ENCODE measurements at places on chromosomes 16 and 17. TPM values are rescaled to one million over a fixed set of nuclear protein-coding genes. Genes with fewer than 3 reads are reported as not detected.
A peak's percentile ranks its signal among the peaks of the same experiment; 100 is the strongest.

GRCh38 chr17:50948711-50949110 is 82.6 kb upstream of the TOB1 start:
- DNase-seq = no peak

The RPGRIP1L gene
- 24.2 TPM for total RNA-seq

DNA sequence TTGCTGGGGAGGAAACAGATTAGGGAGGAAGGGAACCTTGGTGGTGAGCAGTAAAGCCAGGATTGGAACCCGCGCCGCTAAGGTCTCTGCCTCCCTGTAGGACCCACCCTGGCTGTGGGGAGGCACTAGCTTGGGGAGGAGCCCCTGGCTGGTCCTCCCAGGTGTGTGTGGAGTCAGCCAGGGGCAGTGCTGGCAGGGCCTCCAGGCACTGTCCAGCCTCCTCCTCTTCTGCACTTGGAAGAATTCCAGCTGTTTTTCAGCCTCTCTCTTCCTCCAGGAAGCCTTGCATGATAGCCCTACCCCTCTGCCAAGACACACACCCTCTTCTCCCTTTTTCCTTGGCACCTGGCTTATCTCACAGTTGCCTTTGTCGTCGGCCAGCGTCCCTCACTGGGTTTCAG is 34.8 kb downstream of the TMEM235 start:
- DNase-seq = no peak

GRCh38 chr17:79983456-79983855 is 52.2 kb downstream of the TBC1D16 start:
- no peak for DNase-seq

DNA sequence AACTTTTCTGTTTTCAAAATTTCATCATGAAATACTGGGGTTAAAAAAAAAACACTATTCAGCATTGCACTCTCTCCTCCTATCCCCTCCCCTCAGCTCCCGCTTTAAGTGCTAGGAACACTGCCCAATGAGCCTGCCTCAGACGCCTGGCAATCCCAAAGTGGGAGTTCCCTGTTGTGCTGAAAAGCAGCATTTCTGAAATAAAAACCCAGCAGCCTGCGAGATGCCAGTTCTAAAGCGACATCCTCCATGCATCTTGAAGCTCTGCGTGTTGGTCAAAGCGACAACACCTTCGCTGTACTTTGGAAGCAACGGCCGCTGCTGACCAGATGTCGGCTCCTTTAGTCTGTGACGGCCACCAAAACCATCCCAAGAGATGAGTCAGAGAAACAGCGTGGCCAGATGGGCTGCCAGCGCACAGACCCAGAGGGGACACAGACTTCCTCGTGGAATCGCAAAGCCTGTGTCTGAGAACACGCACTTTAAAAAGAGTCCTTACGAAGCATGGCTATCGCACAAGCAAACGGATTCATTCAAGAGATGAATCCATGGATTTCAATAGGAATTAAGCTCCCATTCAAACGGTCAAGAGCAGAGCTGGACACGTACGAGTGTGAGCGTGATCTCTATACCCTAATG is 32.8 kb downstream of the FBXO31 start:
- no peak for DNase-seq

GRCh38 chr17:58096892-58097291 is 13.7 kb downstream of the DYNLL2 start:
- peak; percentile 9 for DNase-seq

The PRR15L gene
- total RNA-seq = 6.9 TPM

GRCh38 chr16:58503166-58503862 is 3.4 kb downstream of the NDRG4 start:
- no peak for DNase-seq

GRCh38 chr16:30120340-30121105 is 2.5 kb downstream of the MAPK3 start:
- DNase-seq = no peak

- DNase-seq = no peak
These were observed 3.1 kb upstream of the MIF4GD start for GRCh38 chr17:75273977-75274708.

GRCh38 chr17:79298799-79299198 is 224.2 kb downstream of the ENGASE start:
- DNase-seq = no peak

All from renal cortical epithelial cell (primary cell).